Right hindlimb (tissue), 1 donor: ENCODE measurements at places on chromosomes 13 and 19.

- DNase-seq = no peak
Measured at GRCh38 chr13:88472316-88472715, 801.1 kb downstream of the SLITRK5 start.

- no peak for DNase-seq
Measured at GRCh38 chr13:111213964-111214726, 99.0 kb downstream of the ARHGEF7 start.

GRCh38 chr13:43223216-43223615 is 199.8 kb downstream of the DNAJC15 start:
- DNase-seq = no peak

- DNase-seq = no peak
Measured at GRCh38 chr13:69912630-69913029, 195.0 kb upstream of the ATXN8OS start.

- no peak for DNase-seq
Measured at GRCh38 chr19:50906217-50906616, 5.0 kb downstream of the KLK4 start.

DNA sequence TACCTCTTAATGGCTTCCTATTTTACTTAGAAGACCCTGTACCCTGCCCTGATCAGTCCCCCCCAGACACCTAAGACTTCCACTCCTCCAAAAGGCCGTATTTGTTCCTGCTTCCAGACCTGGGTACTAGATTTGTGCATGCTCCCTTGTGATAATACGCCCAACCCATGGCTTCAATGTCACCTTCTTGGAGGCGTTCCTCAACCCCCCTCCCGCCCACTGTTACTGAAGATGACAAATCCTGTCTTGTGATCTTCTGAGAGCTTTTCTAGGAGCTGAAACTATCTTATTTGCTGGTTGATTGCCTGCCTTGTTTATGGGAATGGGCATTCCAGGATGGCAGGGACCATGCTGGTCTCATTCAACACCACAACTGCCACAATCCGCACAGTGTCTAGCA is 9.4 kb downstream of the SLC25A23 start:
- no peak for DNase-seq

DNA sequence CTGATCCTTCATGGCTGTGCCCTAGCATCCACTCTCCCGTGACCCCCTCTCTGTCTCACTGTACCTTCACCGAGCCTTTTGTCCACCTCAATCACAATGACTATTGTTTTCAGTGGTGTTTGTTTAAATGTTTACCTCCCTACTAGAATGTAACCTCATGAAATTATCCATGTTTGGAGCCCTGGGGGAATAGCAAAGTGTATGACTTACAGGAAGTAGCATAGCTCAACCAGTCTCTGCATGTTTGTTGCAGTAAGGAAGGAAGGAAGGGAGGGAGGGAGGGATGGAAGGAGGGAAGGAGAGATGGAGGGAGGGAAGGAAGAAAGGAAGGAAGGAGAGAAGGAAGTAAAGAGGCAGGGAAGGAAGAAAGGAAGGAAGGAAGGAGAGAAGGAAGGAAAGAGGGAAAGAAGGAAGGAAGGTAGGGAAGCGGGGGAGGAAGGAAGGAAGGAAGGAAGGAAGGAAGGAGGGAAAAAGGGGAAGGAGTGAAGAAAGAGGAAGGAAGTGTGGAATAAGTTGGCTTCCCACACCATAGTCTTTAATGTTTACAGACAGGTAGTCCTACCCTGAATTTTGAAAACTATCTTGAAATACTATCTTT is 421.4 kb downstream of the COG6 start:
- DNase-seq = no peak

DNA sequence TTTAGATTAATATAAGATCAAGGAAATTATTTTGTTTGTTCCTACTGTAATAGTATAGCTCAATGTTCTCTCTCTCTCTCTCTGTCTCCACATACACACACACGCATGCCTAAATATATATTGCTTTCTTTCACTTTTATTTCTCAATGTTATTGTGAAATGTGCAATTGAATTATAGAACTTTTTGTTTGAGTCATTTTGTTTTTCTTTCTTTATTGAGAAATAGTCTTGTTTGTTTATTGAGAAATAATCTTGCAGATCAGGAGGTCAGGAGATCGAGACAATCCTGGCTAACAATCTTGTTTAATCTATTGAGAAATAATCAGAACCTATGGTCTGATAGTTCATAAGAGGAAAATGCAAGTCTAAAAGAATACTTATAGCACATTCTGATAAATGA is 1581.3 kb downstream of the EFNB2 start:
- DNase-seq = no peak

DNA sequence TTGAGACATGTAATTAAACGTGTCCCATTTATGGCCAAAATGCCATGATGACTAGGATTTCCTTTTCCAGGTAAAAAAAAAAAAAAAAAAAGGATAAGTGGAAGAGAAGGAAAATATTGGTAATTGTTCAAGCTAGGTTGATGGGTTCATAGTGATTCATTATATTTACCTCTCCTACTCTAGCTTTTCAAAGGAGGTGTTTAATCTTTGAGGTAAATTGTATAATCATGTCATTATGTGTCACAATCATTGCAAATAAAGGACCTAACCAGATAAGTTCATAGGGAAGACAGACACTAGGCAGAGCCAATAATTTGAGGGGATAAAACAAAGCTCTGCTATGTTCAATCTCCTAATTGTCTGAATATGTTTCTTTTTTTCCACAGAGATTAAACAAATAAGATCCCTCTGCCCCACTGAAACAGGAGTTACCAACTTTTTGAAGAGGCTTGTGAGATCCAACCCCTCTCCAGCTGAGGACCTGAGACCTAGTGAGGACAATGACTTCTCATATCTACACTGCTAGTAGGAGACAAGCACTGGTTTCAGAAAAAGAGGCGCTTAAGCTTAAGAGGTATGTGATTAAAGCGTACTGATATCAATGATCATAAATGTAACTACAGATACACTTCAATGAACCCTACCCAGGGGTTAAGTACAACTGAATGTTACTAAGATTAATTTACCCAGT is 61.4 kb downstream of the USP12 start:
- DNase-seq = no peak

- DNase-seq = peak; percentile 77
Measured at GRCh38 chr13:43363156-43363953, 340.0 kb downstream of the DNAJC15 start.

GRCh38 chr19:19410553-19411550 is 5.4 kb downstream of the GATAD2A start:
- DNase-seq = no peak

GRCh38 chr13:49218493-49219051 is 1.6 kb upstream of the MLNR start:
- DNase-seq = no peak

DNA sequence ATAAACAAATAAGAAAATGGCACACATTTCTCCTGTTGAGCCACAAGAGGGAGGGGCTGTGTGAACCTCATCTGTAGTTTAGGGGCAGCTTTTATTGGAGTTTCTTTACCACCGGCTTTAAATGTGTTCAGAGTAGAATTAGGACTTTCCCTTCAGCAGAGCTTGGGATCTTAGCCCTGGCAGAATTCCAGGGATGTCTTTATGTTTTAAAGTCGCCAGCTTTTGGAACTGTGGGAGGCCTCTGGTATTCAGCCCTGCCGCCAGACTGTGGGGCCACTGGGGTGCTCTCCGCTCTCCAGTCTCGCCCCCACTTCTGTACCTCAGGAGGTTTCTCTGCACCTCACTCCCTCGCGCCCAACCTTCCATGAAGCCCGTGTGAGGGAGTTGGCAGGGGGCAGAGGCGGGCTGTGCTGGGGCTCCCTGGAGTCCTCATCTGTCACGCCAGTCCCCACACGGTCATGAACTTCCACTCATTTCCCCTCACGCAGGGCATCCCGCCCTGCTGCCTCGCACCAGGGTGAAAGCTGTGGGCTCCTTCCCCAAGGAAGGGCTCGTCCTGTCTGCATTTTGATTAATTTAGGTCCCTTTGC is 31.5 kb downstream of the CCDC8 start:
- DNase-seq = peak; percentile 13

- DNase-seq = peak; percentile 54
Measured at GRCh38 chr13:45119469-45119990, 780 bp upstream of the GTF2F2 start.

DNA sequence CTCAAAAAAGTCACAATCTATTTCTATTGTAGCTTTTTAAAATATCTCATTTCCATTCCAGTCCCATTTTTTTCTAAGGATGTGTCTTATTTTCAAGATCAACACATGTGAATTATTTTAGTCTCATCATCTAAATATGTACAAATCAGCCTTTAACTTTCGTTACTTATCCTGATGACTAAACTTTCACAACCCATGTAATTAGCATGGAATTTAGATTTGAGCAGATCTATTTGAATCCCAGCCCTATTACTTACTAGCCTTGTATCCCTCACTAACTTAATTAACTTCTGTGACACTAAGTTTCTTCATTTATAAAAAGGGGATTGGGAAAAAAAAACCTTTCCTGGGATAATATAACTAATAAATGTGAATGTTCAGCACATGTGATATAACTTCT is 81.1 kb downstream of the UFM1 start:
- no peak for DNase-seq

DNA sequence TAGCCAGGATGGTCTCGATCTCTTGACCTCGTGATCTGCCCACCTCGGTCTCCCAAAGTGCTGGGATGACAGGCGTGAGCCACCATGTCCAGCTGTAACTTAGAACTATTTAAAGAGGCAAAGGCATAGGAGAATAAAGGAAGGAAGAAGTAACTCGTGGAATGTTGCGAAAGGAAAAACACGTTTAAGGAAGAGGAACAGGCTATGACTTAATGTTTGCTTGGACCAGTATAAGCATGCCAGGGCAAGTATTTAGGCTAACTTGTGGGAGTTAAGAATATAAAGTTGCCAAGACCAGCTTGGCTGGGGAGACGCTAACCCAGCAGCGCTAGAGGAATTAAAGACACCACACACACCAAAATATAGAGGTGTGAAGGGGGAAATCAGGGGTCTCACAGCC is 33.5 kb downstream of the ZNF844 start:
- no peak for DNase-seq
